Psoas muscle (tissue), 8 donors: ENCODE measurements at places on chromosomes 1 and 21.
A peak's percentile ranks its signal among the peaks of the same experiment; 100 is the strongest.

DNA sequence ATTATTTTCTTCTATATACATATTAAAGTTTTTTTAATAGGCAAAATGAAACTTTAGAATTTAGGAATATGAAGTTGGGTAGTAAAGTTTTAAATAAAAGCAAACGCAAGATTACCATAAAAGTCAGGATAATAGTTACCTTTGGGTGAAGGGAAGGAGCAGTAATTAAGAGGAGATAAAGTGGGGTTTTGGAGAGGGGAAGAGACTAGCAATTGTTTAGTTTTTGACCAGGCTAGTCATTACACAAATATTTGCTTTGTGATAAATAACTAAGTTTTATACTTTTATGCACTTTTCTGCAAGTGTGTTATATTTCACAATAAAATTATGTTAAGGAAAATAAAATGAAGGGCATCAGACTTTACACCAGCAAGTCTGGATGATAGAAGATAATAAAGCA is 27.7 kb upstream of the GUCA2B start:
- no peak for DNase-seq

DNA sequence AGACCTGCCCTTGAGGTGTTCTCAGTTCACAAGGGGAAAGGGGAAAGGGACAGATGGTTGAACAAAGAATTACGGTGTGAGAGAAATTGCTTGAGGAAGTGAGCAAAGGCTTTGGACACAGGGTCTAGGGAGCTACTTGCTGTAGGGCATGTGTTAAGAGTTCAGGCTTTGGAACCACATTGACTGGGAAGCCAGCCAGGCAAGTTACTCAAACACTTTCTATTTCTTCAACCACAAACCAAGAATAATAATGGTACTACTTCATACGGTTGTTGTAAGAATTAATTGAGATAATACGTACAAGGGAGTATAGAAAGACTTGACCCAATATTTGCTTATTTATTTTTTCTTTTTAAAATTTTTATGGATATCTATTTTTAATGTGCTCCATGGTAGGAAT is 26.6 kb downstream of the AK4 start:
- peak; percentile 55 for DNase-seq

- no peak for DNase-seq
Observed at GRCh38 chr21:28294051-28294450, 698.6 kb downstream of the LTN1 start.

DNA sequence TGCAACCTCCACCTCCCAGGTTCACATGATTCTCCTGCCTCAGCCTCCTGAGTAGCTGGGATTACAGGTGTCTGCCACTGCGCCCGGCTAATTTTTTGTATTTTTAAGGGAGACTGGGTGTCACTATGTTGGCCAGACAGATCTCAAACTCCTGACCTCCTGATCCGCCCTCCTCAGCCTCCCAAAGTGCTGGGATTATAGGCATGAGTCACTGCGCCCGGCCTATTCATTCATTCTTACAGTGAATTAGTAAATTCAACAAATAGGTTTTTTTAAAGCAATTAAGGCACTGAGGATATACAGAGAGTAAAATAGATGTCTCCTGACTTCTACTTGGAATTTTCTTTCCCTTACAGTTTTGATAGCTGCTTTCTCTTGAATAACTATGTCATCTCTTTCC is 43.5 kb downstream of the CDC42 start:
- no peak for DNase-seq

DNA sequence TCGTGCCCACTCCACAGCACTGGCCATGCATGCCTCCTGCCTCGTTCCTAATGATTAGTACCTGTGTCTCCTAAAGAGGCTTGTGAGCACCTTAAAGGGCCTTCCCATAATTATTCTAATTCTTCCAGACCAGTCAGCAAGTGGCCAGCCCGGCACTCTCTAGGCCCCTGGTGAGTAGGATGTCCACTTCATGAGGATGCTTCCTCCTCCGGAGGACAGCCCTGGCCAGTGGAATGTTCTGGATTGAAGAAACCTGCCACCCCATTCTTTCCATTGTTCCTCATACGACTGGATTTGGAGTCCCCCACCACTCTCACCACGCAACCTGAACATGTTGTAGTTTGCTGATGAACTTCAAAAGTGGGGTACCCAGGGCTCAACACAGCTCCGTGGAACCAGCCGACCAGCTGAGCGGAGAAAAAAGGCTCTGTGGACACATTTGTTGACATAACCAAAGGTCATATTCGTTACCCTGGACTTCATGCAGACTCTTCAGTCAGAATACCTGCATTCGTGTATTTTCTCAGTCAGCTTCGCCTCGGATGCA is 46.7 kb upstream of the LBR start:
- DNase-seq: no peak
